ENCODE measurements at places on chromosomes 6 and 20.
A peak's percentile ranks its signal among the peaks of the same experiment; 100 is the strongest.

DNA sequence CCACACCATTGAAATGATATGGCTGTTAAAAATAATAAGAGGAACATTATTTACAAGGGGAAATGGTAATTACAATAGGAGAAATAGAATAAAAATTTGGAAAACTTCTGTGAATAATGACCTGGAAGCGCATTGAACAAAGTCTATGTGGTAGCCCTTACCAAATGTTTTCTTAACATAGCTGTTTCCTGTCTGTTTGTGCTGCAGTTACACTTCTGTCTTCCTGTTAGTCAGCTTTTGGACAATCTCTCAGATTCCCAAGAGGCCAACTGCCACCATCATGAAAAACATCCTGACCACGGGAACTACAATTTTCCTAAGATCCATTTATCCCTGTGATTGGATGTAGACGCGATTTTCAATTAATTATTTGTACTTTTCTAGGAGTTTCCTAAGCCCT, 754.4 kb upstream of the MARCKS start:
- DNase-seq: peak; percentile 30

DNA sequence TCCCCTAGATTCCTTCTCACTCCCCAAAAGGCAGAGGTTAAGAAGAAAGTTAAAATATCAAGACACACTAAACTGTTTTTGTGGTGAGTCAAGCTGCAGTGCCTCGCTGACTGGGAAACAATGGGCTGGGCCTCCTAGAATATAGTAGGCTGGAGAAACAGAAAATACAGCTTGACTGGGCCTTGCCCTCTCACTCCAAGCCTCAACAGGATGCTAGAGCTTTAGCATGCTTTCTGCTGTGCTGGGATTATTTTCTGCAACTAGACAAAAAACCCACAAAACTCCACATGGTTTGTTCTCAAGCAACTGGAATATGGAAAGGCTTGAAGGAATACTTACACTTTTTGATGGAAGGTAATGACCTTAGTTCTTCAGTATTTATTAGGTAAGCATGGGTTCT, 27.9 kb downstream of the FOXO3 start:
- DNase-seq: peak; percentile 43

DNA sequence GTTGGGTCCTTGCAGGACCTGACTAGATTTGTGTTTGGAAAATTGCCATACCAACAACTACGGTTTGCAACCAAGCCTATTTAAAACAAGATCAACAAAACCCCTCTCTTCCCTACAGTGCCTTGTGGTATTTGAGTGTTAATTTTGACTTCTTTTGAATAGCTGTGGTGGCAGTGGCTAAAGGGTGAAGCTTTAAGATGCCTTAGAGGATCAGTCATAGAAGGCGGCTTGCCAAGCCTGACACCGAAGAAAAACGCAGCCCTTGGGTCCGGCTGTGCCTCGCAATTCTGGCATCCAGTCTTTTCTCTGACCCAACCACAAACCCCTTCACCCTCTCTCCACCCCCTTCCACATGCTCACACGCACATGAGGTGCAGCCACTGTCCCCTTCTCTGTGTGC, 32.6 kb downstream of the BMP6 start:
- peak; percentile 72 for DNase-seq

DNA sequence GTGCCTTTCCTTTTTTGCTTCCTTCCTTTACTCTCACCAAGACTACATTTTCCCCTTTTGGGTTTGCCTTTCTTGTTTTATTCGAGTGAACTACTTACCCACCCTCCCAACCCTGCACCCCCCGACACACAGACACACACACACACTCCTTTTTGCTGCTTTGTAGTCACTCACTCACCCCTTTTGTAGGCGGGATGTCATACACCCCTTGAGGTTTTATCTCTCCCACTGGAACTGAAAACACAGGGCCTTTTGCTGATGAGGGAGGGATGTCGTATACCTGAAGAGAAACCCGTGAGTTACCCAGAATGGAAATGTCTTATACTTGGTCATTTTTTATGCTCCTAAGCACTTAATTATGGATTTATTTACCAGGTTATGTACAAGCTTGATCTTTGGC, 40.3 kb downstream of the NEDD9 start:
- no peak for DNase-seq

DNA sequence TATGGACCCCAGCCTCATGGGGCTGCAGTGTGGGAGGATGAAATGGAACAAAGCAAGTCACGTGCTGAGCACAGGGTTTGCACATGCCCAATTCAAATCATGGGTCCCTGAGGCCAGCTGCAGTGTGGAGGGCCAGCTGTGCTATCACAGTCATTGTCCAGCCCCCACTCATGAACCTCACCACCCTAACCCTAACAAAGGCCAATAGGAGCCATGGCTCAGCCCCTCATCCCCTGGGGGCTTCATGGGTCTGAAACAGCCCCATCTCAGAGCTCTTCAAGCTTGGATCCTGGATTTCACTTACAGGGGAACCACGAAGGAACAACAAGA, 125.6 kb upstream of the MAFB start:
- no peak for DNase-seq

DNA sequence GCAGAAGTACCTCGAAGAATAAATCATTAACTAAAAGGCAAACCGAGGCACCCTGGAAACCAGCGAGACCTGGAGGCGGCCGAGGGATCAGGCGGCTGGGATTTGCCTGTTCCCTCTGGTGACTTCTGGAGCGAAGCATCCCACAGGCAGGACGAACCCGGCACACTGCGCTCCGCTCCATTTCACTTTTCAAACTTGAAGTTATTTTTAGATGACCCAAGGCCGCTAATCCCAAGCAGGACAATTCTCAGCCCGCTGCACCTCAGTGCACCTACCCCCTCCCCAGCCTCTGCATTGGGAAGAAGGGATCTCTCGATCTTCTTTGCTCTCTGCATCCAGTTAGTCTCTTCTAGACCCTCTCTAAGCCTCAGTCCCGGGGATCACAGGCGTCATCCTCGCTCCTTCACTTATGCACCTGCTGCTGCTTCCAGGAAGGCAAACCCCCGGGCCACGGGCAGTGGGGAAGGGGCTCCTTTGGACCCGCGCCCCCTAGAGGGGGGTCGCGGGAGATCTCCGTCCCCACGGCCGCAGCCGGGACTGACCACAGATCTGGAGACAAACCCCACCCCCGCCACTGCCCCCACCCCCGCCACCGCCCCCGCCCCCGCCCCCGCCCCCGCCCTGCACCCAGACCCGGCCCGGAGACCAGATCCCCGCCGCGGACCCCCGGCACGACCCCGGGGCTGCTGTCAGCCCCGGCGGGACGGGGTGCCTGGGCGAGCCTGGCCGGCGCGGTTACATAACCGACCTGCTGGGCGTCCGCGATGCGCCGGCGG, 636 bp downstream of the RCAN2 start:
- peak; percentile 16 for DNase-seq

- DNase-seq: no peak
Observed at GRCh38 chr6:43609402-43609801, 19.7 kb downstream of the GTPBP2 start.

DNA sequence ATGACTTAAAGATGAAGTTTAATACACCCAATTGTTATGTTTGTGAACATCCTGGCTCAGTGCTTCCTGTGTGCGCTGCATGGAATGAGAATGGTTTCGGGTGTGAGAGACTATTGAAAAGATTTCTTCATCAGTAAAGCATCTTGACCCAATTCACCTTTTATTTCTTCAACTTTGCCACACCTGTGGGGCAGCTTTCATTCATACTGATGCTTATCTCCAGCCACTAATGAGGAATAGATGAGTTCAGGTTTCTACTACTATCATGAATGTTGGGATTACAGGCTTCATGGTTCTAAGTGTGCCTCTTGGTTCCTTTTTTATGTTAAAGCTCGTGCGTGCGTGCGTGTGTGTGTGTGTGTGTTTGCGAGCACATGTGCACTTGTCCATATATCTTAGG, 373.7 kb upstream of the SOX4 start:
- no peak for DNase-seq

DNA sequence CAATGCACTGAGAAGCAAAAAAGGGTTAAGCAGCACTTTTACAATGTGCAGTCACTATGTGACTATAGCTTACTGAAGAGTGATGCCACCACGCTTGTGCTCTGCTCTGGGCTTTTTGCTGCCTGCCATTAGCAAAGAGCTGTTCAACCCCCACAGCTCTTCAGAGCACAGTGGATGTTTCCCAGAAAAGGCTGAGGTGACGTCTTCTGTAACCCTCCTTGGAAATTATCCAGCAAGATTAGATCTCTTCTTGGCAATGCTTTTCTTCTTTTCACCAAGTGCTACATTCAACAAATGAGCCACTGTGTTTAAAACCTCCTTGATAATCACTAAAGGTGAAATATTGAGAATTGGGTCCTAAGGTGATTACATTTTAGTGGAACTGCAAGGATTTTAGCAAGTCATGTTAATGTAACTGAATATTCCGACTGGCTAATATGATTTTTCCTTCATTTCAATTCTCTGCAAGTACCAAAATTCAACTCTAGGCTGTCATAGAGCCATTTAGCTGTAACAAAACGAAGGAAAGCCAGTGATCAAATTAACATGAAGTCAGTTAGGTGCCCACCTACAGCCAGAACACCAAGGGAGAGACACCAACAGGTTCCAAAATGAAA, 34.9 kb downstream of the ELOVL5 start:
- DNase-seq: peak; percentile 67

- DNase-seq: no peak
Observed at GRCh38 chr6:157552820-157553485, 172.0 kb downstream of the ZDHHC14 start.

- no peak for DNase-seq
Observed at GRCh38 chr6:35669451-35670045, 19.2 kb downstream of the FKBP5 start.

GRCh38 chr6:100463630-100464161, 1.0 kb downstream of the SIM1 start:
- no peak for DNase-seq

DNA sequence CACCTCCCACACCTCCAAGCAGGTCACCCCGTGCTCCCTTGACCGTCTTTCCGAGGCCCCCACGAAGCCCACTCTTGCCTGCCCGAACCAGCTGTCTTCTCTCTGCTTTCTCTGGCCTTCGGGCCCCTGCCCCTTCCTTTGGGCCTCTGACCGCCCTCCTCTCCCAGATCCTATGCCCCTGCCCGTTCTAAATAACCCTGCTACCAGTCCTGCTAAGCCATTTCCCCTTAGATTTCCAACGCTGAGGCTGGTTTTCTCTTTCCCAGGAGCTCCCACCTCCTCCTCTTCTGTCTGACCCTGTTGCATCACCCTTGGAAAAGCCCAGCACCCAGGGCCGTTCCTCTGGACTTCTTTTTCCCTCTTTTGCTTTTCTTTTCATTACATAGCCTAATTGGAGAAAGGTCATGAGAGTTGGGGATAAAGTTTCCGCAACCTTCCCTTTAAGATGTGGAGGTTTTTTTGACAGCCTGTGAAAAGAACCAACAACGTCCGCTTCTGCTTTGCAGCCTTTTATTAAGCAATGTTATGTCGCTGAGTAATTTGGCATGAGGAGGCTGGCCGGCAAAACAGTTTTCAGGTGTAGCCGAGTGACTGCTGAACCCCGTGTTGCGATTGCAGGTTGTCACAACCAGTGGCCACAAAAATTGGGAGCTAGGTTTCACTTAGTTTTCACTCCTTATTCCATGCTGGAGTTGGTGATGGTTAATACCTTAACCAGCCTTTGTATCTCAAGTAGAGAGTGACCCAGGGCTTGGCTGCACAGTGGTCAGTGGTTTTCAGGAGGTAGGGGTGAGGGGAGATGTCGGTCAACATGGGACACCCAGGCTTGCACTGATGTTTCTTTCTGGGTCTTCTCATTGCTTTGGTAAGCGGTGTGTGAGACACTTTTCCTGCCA, 970 bp downstream of the BLTP3A start:
- DNase-seq: peak; percentile 80

GRCh38 chr20:49676581-49677291, 36.9 kb downstream of the B4GALT5 start:
- DNase-seq: peak; percentile 68

- DNase-seq: no peak
Observed at GRCh38 chr6:149544646-149545257, 1.1 kb downstream of the PPIL4 start.

- no peak for DNase-seq
Observed at GRCh38 chr6:149492798-149493343, 8.1 kb upstream of the ZC3H12D start.

GRCh38 chr6:108254433-108255410, 6.1 kb downstream of the SNX3 start:
- no peak for DNase-seq

GRCh38 chr20:52747845-52748284, 224.3 kb upstream of the TSHZ2 start:
- peak; percentile 13 for DNase-seq

GRCh38 chr6:149275621-149276020, 41.9 kb upstream of the TAB2 start:
- DNase-seq: no peak

GRCh38 chr6:155196911-155197310, 66.9 kb upstream of the CLDN20 start:
- no peak for DNase-seq

DNA sequence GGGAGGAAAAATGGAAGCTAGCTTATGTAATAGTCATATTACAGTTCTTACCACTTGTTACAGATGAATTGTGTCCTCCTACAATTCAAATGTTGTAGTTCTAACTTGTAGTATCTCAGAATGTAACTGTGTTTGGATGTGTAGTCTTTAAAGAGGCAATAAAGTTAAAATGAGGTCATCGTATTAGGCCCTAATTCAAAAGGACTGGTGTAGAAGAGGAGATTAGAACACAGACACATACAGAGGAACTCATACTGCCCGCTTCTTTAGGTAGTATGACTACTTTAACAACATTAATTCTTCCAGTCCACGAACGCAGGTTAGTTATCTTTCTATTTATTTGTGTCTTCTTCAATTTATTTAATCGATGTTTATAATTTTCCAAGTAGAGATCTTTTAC, 46.5 kb upstream of the TPD52L1 start:
- DNase-seq: no peak

- DNase-seq: no peak
Observed at GRCh38 chr6:169406804-169407203, 153.2 kb upstream of the THBS2 start.

- DNase-seq: no peak
Observed at GRCh38 chr20:5170341-5170740, 43.5 kb downstream of the CDS2 start.

DNA sequence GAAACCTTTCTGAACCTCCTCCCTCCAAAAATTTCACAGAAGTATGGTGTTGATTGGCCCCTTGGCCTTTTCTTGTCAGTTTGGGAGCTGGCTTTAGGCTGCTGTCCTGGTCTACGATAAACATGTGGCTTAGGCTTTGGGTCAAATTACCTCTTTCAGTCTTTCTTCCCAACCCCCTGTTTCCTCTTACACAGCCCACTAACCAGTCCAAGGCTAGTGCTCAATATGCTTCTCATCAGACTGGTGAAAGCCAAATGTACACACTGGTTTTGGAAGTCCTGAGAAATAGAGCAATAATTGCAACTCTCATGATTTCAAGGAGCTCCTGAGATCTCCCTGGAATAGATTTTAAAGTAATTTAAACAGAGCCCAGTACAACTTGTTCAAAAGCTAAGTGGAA, 933.7 kb upstream of the GJE1 start:
- no peak for DNase-seq

- no peak for DNase-seq
Observed at GRCh38 chr6:9830808-9831207, 584.1 kb downstream of the TFAP2A start.

GRCh38 chr6:150899231-150899630, 33.7 kb downstream of the MTHFD1L start:
- no peak for DNase-seq

GRCh38 chr6:167918548-167919278, 78.8 kb upstream of the KIF25 start:
- DNase-seq: no peak

GRCh38 chr20:46995561-46996142, 101.0 kb downstream of the EYA2 start:
- DNase-seq: no peak
